ENCODE measurements at places on chromosomes 12 and 14.

DNA sequence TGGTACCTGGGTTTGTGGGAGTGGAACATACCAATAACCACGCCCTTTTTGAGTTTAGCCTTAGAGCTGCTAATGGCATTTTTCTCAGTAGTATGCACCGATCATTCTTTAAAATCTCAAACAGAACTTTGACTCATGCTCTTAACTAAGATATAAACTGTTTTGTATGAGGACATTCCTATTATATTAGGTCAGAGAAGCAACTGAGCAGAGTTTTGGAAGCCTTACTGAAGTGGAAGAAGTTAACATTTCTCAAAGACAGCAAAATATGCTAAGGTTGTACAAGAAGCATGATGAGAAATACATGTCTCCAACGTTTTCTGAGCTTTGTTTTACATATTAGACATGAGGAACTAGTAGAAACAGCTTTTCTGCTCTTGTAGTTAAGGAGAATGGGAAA is 819.2 kb downstream of the FSCB start:
- DNase-seq = no peak

DNA sequence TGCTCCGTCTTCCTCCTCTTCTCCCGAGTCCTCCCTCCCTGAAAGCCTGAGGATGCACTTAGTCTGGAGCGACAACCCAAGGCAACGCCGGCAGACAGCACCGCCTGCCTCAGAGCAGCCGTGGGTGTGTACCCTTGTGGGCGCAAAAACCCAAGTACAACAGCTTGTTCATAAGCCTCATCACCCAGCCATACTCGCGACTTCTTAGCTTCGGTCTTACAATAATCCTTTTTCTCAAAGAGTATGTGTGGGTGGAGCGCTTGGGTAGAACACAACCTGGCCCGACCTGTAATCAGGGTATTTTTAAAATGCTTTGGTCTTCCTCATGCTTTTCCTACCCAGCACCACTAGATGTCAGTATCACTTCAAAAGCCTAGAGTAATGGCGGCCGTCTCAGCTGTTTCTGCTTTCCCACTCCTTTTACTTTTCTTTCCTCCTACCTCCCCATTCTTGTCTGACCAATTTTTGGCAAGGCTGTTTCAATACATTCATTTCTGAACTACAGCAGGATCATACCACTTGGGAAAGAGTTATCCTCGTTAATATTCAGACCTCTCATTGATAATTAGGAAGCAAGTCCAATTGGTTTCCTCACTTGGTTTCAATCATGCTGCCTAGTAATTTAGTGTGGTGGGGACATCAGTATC is 198.9 kb downstream of the EPS8 start:
- DNase-seq = peak; percentile 16

DNA sequence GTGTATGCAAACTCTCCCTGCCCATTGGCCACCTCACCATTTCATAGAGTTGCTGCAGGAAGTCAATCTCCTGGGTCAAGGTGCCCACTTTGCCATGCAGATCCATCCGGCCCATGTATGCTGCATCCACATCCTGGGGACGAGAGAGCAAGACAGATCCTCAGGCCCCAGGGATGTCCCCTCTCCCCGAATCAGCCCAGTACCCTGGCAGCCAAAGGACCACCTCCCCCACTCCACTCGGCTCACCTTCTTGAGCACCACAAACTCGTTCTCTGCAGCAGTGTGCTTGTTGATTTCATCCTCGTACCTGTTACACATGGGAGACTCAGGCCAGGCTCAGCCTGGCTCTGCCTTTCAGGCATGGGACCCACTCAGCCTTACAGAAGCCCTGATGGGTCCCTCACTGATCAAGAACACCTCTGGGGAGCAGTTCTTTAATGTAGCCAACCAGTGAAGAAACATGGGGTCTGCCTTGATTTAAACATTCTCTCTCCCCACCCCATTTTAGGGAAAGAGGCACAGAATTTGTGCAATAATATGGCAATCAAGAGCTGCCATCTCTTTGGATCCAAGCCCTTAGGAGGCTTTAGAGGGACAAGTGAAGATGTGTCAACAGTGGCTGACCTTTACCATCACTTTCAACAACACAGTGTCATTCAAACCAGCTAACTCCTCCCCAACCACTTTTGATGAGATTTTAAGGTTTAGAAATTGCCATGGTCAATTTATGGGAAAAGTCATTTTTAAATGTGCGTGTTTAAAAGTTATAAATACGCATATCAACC is 3.9 kb downstream of the KRT79 start:
- DNase-seq = no peak

DNA sequence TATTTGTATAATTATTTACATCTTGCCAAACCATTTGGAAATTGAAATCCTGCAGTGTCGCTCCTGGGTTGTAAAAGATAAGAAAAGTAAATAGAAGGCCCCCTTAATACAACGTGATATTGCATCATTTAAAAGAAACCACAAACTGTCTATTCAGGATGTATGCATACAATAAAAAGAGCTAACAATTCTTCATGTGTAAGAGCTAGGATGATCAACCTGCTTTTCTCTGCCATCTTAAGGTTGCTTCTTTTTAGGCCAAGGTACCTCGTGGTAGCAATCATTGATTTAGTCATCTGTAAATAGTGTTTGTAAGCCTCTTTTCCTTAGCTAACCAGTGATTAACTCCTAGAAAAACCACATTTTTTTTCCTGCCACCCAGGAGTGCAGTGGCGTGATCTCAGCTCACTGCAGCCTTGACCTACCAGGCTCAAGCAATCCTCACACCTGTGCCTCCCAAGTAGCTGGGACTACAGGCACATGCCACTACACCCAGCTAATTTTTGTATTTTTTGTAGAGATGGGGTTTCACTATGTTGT is 3.3 kb upstream of the USP44 start:
- DNase-seq = no peak

- DNase-seq = no peak
Measured at GRCh38 chr12:115000038-115000437, 316.1 kb upstream of the TBX3 start.

- no peak for DNase-seq
Measured at GRCh38 chr14:41642367-41642766, 35.7 kb downstream of the LRFN5 start.

GRCh38 chr12:75641031-75641780 is 129.8 kb upstream of the KRR1 start:
- no peak for DNase-seq

DNA sequence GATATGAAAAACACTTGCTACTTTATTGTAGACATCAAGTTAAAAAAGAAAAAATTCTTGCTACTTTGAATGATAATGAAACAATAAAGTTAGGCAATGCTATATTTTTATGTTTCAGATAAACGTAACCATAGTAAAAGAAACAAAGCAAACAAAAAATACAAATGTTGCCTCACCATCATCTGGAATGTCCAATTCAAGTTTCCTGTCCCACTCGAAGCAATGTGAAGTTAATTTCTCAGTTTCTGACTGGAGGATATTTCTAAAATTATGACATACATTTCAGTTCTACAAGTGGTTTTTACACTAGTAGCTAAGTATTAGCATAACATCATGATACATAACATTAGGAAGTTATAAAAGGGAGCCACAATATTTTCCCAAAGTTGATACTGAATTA is 20.9 kb downstream of the DLGAP5 start:
- no peak for DNase-seq

DNA sequence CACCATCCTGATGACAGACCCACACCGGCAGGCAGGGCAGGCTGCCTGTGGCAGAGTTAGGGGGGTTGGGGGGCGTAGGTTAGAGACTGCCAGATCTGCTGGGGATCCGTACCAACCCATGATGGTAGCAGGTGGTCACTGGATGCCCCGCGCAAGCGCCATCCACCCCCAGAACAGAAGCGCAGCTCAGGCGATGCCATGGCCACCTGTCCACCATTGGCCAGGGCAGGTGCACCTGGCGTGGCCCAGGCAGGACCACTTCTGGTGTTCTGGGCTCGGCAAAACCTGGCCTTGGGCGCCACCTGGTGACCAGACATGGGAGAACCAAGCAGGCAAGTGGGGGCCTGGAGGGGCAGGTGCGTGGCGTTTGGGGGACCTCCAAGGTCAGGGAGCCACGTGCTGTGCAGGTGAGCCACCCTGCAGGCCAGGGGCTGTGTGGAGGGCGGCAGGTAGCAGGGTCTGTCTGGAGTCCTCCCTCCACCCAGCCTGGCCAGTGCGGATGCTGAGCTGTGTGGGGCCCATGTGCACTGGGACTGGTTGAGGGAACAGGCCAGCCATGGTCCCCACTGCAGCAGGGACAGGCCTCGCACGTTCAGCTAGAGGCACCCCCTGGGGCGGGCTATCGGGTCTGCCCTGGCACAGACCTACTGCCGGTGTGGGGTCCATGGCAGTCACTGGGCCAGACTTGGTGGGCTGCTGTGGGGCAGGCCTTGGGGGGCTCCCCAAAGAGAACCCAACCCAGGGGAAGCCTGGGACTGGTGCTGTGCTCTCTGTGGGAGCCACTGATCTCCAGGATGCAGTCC is 15.6 kb downstream of the BAG5 start:
- DNase-seq = peak; percentile 80

DNA sequence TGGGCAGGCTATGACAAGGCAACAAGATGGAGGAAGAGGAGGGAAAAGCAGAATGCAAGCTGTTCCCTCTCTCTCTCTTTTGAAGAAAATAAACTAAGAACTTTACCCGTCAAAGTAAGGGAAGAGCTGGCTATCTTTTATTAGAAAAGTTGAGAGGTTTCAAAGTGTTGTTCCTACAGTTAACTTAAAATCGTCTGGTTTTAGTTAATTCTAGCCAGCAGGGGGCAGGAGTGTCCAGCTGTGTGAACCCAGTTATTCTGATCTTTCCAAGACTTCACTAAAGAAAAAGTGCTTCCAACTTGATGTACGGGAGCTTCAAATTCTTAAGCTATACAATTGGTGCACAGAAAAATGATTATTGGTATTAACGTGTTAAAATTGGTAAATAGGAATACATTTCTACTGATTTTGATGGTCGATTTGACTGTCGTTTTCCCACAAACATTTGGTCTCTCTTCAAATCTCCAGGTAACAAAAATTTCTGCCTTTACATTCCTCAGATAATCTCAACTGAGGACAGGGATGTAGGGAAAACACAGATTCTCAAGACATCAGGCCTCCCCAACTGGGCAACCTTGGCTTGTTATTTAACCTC is 28.4 kb upstream of the MON2 start:
- peak; percentile 26 for DNase-seq

- no peak for DNase-seq
Measured at GRCh38 chr14:104561124-104561557, 18.4 kb upstream of the C14orf180 start.

Measured in frontal cortex (tissue), 4 donors.